ENCODE measurements at places on chromosomes 6 and 20.

DNA sequence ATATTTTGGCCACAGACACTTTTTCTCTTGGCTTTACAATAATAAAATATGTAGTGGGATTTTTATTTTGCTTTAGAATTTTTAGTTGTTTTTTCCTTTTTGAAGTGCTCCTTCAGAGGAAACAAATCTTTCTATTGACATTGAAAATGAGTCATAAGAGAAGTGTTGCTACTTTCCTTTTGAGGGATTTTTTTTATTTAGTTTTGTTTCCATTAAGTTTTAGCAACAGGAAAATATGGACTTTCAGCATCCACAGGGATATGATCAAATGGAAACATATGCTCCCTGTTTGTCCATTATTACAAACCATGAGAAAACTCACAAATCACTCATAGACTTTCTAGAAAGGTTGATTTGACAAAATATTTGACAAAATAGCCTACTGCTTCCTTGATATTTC is 65.3 kb upstream of the BMP2 start:
- DNase-seq = no peak

DNA sequence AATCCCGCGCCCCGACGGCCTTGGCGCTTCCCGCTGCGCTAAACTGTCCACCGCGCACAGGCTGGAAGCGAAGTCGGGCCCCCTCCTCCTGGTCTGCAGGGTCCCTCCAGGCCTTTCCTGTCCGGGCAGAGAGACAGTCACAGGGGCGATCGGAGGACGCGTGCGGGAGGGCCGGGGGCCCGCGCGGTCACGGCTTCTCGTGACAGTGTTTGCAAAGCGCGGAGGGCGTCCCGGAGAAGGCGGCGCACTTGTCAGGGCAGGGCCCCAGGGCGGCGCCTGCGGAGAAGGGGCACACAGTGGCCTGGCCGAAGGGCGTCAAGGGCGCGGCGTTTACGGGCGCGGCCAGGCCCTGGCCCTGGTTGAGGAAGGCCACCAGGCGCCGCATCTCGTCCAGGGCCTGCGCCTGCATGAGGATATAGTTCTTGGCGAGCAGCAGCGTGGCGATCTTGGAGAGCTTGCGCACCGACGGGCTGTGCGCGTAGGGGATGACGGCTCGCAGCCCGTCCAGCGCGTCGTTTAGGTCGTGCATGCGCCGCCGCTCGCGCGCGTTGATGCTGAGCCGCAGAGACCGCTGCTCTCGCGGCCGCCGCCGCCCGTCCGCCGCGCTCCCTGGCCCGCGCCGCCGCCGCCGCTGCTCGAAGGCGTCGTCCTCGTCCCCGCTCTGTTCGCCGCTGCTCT is 763 bp downstream of the BHLHE23 start:
- DNase-seq = no peak

GRCh38 chr6:38803129-38803528 is 88.0 kb downstream of the DNAH8 start:
- no peak for DNase-seq

DNA sequence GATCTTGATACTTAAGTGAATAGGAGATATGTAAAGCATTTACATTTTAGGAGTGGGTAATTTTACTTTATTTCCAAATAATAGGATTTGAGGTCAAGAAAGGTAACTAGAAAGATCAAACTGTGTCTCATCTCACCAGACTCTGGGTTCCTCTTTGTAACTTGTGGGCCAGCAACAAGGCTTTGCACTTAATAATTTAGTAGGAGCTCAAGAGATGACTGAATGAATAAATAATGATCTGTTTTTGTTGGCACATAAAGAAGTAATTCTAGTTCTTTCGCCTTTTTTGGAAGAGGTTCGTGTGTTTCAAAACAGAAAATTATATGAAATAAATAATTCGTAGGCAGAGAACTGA is 67.4 kb upstream of the FABP7 start:
- DNase-seq = no peak

- DNase-seq = no peak
These were observed 653.8 kb downstream of the MMUT start for GRCh38 chr6:48809245-48809644.

- DNase-seq = no peak
These were observed 199.7 kb downstream of the BCAS1 start for GRCh38 chr20:53870426-53871315.
